PC-3 (cell line): ENCODE measurements at places on chromosomes 2 and 18.

GRCh38 chr2:219531639-219532377 lies 11.8 kb downstream of the CHPF start:
- DNase-seq: no peak

GRCh38 chr2:136917411-136917881 lies 152.1 kb downstream of the THSD7B start:
- no peak for DNase-seq

- peak; percentile 42 for DNase-seq
Observed at GRCh38 chr2:43225093-43225787, 1.2 kb downstream of the ZFP36L2 start.

GRCh38 chr2:127401757-127402695 lies 14.3 kb upstream of the MAP3K2 start:
- DNase-seq: peak; percentile 75

DNA sequence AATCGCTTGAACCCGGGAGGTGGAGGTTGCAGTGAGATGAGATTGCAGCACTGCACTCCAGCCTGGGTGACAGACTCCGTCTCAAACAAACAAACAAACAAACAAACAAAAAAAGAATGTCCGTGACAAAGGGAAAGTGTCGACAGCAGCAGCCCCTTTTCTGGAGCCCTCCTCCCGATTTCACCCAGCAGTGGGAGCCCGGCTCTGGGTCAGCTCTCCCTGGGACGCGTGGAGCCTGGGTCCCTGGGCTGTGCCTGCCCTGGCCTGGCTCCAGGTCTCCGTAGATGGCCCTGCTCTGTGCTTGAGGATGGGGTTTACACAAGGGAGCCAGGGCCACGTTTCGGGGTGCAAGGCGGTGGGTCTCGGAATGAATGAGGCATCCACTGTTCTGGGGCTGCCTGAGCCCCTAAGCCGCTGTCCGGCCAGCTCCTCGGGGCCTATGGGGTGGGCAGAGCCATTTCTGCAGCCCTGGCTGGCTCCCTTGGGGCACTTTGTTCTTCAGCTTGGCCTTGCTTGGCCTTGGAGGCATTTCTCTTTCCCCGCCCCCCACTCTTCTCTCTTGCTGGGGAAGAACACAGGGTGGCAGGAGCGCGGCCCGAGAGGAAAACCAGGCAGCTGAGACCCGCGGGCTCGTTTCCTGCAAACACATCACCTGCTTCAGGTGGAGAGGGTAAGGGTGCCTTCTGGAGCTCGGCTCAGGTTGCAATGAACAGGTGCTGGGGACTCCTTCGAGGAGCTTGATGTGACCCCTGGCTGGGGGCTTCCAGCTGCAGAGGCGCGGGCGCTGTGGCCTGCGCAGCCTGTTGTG lies 29.1 kb downstream of the RTP5 start:
- no peak for DNase-seq

- no peak for DNase-seq
Observed at GRCh38 chr18:32040936-32041335, 22.3 kb downstream of the RNF125 start.

DNA sequence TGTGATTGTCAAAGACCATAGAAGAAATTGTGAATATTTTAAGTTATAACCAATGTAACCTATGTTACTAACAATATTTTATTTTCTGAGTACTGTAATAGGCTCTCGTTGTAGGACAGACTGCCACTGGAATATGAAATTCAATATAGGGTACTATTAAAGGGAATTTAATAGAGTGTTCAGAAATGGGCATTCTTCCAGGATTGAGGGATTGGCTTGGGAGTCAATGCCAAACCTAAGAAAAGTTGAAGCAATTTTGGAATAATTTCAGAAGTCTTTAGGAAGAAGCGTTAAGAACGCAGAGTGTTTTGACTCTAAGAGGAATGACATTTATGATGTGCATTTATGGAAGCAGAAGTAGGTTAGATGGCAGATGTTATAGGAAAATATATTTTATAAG lies 79.0 kb downstream of the ACVR2A start:
- DNase-seq: no peak

DNA sequence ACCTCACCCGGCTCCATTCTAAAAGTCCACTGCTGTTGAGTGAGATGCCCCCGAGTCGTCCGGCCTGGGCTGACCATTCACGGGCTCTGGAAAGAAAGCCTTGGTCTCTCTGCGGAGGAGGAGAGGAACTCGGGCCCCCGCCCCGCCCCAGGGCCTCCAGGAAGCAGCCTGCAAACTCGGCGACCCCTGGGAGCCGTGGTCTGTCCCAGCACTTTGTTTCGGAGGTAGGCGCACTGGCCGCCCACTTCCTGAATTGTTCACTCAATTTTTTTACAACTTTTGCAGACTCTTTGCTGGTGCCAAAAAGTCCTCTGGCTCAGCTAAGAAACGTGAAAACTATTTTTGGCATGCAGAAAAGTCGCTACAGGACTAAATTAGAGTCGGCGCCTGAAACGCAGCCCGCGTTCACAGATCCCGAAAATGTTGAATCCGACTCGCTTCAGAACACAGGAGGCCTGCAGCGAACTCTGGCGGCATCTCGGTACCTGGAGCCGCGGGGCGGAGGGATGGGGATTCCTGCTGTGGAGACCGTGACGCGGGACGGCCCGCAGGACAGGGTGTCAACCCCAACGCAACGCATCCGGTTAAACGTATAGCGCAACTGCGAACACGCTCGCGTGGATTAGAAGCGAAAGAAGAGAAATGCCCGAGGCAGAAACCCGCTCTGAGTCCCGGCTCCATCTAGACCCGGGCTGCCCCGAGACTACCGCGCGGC lies 1.5 kb downstream of the PXDN start:
- peak; percentile 91 for DNase-seq

GRCh38 chr2:23311186-23311585 lies 73.8 kb upstream of the KLHL29 start:
- DNase-seq: no peak

- peak; percentile 51 for DNase-seq
Observed at GRCh38 chr2:10598501-10598900, 91.3 kb downstream of the NOL10 start.

DNA sequence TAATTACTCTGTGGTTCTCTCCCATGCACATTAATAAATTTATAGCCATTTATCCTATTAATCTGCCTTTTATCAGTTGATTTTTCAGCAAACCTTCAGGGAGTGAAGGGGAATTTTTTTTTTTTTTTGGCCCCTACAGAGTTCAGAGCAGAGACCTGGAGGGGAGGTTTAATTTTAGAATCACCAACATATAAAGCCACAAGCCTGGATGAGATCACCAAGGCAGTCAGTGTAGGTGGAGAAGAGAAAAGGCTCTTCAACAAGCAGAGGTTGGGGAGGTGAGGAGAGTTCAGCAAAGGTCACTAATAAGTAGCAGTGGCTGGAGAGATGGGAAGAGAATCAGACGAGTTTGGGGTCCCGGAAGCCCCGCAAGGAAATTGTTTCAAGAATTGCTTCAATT lies 48.4 kb upstream of the SPTBN1 start:
- DNase-seq: no peak

- DNase-seq: no peak
Observed at GRCh38 chr2:96685577-96686459, 43.3 kb downstream of the FER1L5 start.

DNA sequence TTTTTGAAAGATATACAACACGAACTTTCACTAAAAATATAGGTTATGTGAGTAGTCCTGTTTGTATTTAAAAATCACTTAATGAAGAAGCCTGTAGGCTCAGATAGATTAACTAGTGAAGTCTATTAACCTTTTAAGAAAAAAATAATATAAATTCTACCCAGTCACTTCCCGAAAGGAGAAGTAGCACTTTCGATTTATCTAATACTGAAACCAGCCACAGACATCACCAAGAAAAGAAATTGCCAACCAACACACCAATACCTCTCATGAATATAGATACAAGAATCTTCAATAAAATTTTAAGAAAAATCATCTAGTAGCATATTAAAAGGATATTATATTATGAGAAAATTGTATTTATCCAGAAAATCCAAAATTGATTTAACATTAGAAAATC lies 160.5 kb downstream of the GALNT13 start:
- DNase-seq: no peak

DNA sequence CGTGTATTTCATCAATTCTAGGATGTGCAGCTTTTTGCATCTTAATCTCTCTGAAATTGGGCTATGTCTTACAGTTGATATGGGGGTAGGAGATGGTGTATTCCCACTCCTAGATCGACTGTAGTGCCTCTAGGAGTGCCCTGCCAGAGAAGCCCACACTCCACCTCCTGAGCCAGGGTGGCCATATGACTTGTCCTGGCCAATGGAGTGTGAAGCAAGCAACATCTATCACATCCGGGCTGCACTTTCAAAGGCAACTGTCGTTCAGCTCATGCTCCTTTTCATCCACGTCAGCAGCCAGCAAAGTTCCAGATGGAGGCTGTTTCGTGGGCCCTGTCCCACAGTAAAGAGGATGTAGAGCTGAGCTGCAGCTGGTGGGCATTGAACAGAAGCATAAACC lies 149.4 kb upstream of the SLC1A4 start:
- no peak for DNase-seq

- DNase-seq: peak; percentile 17
Observed at GRCh38 chr18:46158499-46158898, 54.3 kb downstream of the HAUS1 start.

- no peak for DNase-seq
Observed at GRCh38 chr2:28209261-28209691, 183.4 kb upstream of the FOSL2 start.

GRCh38 chr2:59029058-59029457 lies 787.9 kb upstream of the FANCL start:
- DNase-seq: no peak

- DNase-seq: no peak
Observed at GRCh38 chr18:8635087-8635486, 25.9 kb downstream of the RAB12 start.

- no peak for DNase-seq
Observed at GRCh38 chr18:51668607-51669006, 471.1 kb upstream of the MEX3C start.

DNA sequence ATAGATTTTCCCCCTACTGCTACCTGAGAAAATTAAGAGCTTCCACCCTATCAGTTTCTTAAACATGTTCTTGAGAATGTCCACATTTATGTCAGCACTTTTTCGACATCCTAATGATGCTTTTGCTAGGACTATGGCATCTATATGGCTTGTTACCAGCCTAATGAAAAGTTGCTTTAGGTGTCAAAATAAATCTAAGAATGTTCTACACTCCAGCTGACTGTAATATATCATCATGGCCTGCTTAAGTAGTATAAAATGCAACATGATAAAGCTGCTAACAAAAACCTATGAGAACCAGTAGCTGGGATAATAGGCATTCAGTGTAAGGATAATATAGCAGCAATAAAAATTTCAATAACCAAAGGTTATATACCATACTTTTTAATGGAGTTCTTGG lies 1983.5 kb upstream of the CELF4 start:
- no peak for DNase-seq

GRCh38 chr18:48391868-48392267 lies 17.3 kb downstream of the ZBTB7C start:
- DNase-seq: no peak

GRCh38 chr2:119283873-119284331 lies 60.3 kb downstream of the STEAP3 start:
- peak; percentile 91 for DNase-seq

- DNase-seq: peak; percentile 64
Observed at GRCh38 chr2:120964819-120965218, 229.2 kb downstream of the GLI2 start.

DNA sequence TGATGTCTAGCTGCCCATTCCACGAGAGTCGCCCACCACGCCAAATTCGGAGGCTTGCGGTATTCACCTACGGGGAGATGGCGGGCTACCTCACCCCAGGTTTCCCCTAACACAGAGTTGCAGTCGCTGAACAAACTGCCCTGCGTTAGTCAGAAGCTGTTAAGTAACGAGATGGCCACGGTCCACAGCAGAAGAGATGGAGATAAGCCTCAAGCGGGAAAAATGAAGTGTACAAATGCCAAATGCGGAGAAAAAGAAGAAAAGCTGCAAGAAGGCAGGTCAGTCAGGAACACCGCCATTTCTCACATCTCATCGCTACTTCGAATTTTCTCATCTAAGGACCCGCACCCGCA lies 425 bp downstream of the ASB3 start:
- DNase-seq: peak; percentile 21

DNA sequence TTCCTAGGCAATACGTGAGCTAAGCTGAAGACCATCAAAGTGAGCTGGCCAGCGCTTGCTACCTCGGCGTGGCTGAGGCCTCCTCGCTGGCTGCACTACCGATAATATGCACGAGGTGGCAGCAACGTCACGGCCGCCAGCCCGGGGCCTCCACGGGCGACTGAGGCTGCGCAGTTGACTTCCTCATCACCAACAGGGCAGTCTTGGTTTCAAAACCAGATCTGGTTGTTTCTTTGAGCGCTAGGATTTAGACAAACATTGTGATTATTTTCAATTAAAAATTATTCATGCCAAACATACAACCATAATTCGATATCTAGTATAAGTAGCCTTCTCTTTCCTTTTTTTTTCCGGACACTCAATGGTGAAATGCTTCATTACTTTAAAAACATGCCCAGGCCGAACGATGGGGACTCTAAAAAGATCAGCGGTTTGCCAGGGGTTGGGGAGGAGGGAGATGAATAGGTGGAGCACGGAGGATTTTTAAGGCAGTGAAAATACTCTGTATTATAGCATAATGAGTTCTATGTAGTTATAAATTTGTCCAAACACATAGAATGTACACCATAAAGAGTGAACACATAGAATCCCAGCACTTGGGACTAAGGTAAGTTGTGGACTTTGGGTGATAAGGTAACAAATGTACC lies 52.0 kb downstream of the CYBRD1 start:
- DNase-seq: peak; percentile 84

DNA sequence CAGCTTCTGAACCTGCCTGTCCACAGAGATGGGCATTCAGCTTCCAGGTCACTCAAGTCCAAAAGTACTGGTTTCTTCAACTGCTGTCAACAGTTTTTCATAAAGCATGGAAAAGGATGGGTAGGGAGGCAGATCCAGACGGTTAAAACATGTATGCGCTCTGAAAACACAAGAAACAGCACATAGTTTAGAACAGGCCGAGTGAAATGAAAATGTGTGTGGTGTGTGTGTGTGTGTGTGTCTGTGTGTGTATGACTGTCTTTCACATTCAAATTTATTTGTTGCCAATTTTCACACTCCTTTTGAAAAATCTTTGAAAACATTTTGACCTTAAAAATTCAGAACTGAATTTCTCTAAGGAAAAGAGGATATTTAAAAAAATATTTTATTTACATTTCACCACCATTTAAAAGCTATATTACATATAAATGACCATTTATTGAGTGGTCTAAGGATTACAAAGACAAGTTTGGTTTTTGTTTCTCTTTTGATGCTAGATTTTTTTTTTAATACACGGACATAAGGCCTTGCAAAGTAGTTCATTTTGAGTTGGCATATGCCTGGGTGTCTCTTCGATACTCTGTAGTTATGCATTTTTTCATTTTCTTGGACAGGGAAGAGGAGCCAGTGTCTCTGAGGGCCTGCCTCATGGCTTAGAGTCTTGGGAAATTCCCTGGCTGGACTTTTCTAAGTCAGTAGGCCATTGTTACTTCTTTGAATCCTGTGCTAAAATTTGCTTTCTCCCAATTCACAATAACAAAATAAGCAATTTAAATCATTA lies 30.0 kb upstream of the STK17B start:
- DNase-seq: no peak

- DNase-seq: no peak
Observed at GRCh38 chr2:27072920-27073319, 1.5 kb upstream of the OST4 start.

GRCh38 chr2:104786821-104787220 lies 67.1 kb upstream of the POU3F3 start:
- DNase-seq: no peak

- DNase-seq: no peak
Observed at GRCh38 chr18:63249771-63250170, 69.8 kb downstream of the BCL2 start.
